ENCODE measurements at places on chromosomes 2 and 18. TPM values are rescaled to one million over a fixed set of nuclear protein-coding genes. Genes with fewer than 3 reads are reported as not detected.
A peak's percentile ranks its signal among the peaks of the same experiment; 100 is the strongest.

Gene FBXO36
- total RNA-seq = 9.3 TPM

DNA sequence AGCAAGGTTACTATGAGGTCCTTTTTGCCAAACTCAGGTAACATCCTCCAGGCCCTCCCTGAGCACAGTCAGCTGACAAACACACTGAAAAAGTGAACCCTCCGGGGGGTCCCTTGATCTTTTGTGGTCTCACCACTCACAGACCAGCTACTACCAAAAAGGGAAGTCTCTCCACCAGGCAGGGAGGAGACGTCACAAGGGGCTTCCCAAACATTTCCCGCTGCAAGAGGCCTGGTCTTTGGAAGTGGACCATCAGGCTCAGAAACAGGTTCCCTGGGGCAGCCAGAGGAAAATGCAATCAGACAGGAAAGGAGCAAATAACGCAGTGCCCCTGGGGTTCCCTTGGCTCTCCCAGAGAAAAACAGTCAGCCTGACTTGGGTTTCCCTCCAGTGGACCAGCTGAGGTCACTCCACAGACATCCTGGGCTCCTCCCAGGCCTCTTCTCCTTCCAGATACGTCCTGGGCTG, 38.7 kb upstream of the POMC start:
- H3K27me3 ChIP-seq = no peaks in the 10 kb centered on the region
- peaks cover 4% of the 10 kb centered on the region for H3K4me1 ChIP-seq
- H3K27ac ChIP-seq = no peak overlapping the region
- no peaks in the 10 kb centered on the region for H3K36me3 ChIP-seq

- peaks cover 3% of the 10 kb centered on the region for H3K4me1 ChIP-seq
- H3K27ac ChIP-seq = no peak overlapping the region
- no peak for DNase-seq
- no peaks in the 10 kb centered on the region for H3K27me3 ChIP-seq
- H3K4me3 ChIP-seq = no peak overlapping the region
These were observed 43.5 kb downstream of the IRS1 start for GRCh38 chr2:226756131-226756530.

GRCh38 chr18:48698707-48699106, 159.9 kb downstream of the CTIF start:
- H3K36me3 ChIP-seq = peaks cover 12% of the 10 kb centered on the region
- no peaks in the 10 kb centered on the region for H3K27me3 ChIP-seq
- peaks cover 15% of the 10 kb centered on the region for H3K4me1 ChIP-seq
- H3K4me3 ChIP-seq = no peak overlapping the region
- no peak overlapping the region for H3K27ac ChIP-seq

Gene IL36G
- 0.28 TPM for total RNA-seq

DNA sequence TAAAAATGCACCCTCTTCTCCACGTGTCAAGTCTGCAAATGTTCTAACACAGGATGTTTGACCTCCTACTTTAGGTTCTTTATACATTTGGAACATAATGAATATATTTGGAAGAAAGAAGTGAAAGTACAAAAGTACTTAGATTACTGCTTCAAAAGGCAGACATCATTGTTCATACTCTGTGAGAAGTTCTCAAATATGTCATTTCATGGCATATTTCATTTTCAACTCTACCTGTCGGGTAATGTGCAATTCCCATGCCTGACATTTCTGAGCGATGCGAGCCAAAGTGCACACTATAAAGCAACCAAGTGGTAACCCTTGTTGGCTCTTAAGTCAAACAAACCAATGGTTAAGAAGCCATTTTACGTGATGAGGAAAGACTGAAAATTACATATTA, 7.0 kb downstream of the BUB1 start:
- no peak for DNase-seq
- H3K36me3 ChIP-seq = peaks cover 3% of the 10 kb centered on the region
- H3K27ac ChIP-seq = no peak overlapping the region

- DNase-seq = peak; percentile 94
- H3K4me3 ChIP-seq = no peak overlapping the region
- H3K36me3 ChIP-seq = no peaks in the 10 kb centered on the region
- no peak overlapping the region for H3K27ac ChIP-seq
These were observed 81.0 kb downstream of the TAF4B start for GRCh38 chr18:26307161-26307773.

Gene MOGAT1
- 0.22 TPM for total RNA-seq

- no peak overlapping the region for H3K4me3 ChIP-seq
- H3K27me3 ChIP-seq = no peaks in the 10 kb centered on the region
- no peak overlapping the region for H3K27ac ChIP-seq
- no peaks in the 10 kb centered on the region for H3K36me3 ChIP-seq
- H3K4me1 ChIP-seq = peaks cover 2% of the 10 kb centered on the region
These were observed 297.8 kb downstream of the MYCN start for GRCh38 chr2:16238001-16238761.

Measured in spinal cord (tissue), 10 donors.